ENCODE measurements at places on chromosomes 2 and 18.

GRCh38 chr2:126781806-126782205 is 116.9 kb upstream of the TEX51 start:
- no peak for DNase-seq

GRCh38 chr18:62781893-62782292 is 66.6 kb downstream of the PHLPP1 start:
- no peak for DNase-seq

DNA sequence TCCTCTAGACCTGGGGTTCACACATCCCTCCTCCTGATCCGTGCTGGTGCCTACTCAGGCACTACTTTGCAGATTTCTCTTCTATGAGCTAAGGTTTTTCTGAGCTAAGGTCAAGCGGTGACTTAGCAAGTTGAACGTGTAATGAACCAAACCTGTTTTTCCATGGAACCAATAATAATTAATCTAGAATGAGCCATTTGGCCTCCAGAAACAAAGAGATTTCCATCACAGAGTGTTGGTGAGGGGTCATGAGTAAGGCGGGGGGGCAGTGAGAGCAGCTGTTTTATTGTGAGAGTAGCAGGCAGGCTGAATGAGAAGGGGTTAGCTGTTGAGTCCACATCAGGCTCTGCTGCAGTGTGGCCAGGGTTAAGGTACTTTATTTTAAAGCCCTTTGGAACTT is 112.0 kb upstream of the FOSL2 start:
- DNase-seq: no peak

DNA sequence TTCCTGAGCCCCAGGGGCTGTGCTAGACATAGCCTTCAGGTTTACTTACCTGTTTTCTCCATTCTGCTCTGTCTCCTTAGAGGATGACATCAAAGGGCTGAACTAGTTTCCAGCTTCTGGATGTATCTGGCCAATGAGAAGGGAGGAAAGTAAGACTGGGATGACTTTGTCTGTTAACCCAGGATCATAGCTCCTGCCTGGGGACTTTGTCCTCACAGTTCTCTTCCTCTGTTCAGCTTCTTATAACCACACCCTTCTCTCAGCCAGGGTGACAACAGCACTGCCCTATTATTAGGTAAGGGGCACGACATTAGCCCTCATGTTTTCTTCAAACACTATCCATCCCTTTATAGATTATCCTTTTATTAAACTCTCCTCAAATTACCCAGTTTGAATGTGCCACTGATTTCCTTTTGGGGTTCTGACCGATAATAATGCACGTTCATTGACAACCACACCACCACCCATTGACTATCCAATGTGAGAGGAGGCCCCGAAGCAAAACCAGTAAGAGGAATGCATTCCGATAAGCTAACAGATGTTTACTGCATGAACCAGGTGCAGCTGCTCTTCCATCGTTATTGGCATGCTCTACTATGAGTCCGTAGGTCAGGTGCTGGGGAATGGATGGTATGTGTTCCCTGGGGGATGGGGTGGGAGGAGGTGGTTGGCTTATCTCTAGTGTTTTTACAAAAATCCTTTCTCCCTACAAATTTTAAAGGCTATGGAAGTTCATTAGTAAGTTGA is 23.5 kb downstream of the TSN start:
- DNase-seq: no peak

- no peak for DNase-seq
Measured at GRCh38 chr18:74963820-74964446, 245.0 kb downstream of the PTGR3 start.

DNA sequence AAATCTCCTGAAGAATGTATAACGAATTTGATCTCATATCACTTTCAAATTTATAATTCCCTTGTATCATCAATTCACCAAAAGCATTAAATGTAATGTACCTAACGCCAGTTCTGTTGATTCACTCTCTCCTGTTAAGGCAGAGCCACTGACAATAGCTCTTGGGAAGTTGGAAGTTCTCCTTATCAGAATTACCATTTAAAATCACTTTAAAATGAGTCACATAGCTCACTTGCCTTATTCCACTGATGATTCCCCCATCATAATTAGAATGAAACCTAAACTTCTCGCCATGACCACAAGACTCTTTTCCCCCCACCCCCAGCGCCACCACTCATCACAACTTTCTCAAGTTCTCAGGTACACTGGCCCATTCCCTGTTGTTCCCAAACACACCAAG is 117.1 kb downstream of the PID1 start:
- no peak for DNase-seq

DNA sequence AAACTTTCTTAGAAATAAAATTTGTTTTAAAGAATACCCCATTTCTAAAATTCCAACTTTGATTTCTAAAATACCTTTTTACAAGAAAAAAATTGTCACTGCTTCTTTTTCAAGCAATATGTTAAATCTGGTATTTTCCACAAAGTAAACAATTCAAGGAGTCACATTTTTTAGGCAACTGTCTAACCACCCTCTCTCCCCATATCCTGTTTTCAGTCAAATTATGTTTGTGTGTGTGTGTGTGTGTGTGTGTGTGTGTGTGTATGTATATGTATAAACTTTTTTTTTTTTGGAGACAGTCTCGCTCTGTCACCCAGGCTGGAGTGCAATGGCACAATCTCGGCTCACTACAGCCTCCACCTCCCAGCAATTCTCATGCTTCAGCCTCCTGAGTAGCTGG is 59.3 kb downstream of the ADNP2 start:
- no peak for DNase-seq

DNA sequence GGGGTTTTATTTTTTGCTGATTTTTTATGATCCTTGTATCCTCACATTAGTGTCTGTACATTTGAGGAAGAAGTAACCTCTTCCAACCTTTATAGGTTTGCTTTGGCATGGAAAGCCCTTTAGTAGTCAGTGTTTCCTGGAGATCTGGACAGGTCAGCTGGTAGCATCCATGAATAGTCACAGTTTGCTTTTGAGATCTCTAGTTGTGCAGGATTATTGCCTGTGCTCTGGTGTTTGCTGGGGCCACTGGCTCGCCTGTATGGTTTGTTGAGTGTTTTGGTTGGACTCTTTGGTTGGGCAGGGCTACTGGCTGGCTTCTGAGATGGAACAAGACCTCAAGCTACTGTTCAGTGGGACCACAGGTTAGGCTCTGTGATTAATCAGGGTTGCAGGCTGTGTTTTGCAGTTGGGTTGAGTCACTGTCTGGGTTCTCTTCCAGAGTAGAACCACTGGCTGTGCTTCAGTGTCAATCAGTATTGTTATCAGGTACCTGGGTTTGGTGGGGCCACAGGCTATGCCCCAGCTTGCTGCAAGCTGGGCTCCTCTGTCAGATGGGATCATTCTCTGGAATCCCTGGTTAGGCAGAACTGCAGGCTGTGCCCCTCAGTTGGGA is 20.0 kb downstream of the SP140L start:
- DNase-seq: no peak

- no peak for DNase-seq
Measured at GRCh38 chr2:28148566-28148965, 244.1 kb upstream of the FOSL2 start.

GRCh38 chr18:47342566-47342965 is 91.1 kb upstream of the SKOR2 start:
- no peak for DNase-seq

DNA sequence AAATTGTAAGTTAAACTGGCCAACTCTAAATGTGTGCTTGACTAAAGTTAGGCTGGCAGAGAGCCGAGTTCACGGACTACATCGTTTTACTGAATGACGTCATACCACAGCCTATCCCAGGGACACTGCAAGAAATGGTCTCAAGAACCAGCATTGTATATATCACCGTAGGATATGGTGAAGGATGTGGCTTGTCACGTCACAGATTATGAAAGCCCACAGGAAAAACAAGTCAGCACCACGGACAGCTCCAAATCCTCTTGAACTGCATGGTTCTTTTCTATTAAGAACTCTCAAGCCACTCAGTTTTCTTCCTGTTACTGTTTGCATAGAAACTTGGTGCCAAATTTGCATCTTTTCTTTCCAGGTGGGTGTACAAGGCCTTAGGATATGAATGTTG is 85.1 kb upstream of the ACAA2 start:
- peak; percentile 58 for DNase-seq

DNA sequence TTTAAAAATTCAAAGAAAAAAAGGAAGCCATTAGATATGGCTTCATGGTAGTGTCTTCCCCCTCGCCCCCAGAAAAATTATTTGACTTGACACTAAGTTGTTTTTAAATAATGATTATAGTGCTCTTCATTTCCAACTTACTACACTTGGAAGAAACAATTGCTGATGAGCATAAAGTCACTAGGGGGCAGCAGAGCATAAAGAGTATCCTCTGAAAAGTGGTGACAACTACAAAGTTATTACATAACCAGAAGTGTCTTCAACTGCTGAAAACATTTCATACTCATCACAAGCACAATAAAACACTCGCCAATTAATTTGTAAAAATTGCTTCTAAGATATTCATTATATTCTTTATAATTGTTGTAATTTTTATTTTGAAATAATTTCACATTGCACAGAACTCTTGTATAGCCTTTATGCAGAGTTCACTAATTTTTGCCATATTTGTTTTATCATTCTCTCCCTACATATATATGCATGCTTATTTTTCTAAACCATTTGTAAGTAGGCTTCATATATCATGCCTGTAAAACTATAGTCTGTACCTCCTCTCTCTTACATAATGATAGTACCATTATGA is 54.9 kb downstream of the EXOC6B start:
- DNase-seq: peak; percentile 41

DNA sequence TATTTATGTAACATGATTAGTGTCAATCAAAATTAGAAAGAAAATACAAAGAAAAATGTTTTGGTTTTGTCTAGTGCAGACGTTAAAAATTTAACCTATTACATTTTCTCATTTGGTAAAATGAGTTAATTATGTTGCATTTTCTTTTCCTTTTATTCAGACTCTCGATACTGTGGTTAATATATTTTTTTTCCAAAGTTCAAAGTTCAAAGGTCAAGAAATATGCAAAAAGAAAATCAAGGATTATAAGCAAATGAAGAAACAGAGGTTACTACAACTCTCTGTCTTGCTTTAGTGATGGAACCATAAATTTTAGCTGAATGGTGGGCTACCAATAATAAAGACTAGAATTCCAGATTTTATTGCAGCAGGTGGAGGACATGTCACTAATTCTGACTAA is 133.3 kb upstream of the TFPI start:
- DNase-seq: no peak

GRCh38 chr2:241862093-241862492 is 3.4 kb upstream of the PDCD1 start:
- no peak for DNase-seq

- no peak for DNase-seq
Measured at GRCh38 chr2:233862261-233862768, 5.9 kb downstream of the MSL3B start.

- peak; percentile 96 for DNase-seq
Measured at GRCh38 chr2:241701399-241702154, at the start of gene ING5. Gene ING5 (plus strand): TSS chr2:241702039. CDS start chr2:241702066, 27 bp downstream.

- no peak for DNase-seq
Measured at GRCh38 chr2:10716581-10716980, 4.8 kb upstream of the ATP6V1C2 start.

GRCh38 chr18:9048808-9049494 is 53.5 kb upstream of the NDUFV2 start:
- DNase-seq: no peak

DNA sequence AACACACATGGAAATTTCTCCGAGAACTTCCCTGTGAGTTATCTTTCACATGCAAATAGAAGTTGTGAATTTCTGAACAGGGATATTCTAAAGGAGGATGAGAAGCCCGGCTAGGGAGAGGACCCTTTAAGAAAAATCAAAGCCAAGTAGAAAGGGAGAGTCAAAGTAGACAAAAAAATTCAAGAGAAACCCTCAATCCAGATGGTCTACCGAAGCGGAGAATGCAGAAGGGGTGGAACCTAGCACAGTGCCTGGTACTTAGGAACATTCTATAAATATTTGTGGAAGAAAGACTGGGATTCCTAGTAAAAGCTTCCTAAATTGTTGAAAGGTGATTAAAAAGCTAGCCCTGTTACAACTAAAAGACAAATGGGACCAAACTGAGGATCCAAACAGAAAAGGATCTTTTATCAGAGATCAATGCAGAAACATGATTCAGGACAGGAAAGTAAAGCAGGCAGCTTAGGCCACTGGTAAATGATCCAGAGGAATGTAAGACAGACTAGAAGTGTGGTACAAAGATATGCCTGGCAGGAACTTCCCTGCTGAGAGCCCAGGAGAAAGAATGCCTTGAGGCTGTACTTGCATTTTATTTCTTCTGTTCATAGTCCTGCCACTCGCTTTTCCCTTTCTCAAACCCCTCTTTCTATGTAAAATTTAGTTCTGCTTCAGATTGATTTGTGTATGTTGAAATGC is 19.5 kb upstream of the GLS start:
- no peak for DNase-seq

DNA sequence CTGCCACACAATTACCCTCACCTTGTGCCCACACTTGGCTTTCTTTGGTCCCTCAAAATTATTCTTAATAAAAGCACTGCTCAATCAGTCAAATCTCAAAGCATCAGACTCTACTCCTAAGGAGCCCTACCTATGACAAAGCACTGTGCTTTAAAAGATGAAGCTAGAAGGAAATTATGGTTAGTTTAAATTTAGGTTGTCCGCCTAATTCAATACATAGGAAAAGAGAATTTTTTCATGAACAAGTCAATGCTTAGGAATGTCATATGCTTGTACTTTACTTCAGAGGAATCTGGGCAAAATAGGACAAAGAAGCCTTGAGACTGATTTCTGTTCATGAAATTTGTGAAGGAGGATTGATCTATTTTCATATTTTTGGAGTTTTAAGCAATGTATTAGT is 726.4 kb upstream of the CDH2 start:
- DNase-seq: no peak

DNA sequence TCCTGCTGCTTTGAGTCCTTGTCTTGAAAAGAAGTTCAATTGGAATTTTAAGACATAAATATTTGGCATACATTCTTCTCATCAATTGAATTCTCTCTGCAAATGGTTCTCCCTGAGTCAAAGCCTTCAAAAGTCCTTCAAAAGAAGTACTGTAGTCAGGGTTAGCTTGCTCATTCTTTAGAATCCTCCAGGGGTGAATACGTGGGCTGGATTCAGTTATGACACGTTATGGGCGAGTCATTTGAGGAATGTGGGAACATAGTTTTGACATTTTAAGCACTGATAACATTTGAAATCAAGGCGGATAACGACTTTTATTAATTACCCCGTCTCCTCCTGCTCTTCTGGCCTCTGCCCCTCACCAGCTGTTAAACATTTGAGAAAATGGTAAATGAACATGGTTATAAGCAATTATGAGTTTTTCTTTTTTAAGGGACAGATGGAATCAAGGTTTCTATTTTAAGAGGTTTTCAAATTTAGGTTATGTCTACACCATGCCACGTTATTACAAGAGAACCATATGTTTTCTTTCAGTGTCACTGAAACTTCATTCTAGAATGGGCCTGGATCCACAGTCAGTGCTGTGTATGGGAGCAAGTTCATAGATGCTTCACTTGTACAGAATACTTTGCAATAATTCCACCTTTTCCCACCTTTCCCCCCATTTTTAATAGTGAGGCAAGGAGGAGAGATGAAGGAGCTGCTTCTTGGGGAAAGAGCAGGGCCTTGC is 273.1 kb downstream of the TSN start:
- DNase-seq: no peak

DNA sequence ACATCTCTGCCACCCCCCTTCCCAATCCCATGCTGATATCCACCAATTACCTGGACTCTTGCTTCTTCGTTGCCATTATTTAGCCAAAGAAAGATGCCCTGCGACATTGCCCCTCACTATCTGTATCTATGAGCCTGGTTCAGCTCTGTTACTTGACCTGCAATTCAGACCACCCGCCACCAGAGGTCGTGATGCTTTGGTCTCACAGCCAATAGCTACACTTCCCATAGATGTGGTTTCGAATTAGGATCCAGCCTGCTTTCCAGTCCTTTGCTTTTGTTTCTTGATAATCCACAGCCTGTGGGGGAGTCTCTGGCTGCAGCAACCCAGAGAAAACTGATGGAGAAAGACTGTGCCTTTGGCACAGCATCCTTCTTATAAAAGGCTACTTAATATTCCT is 239.4 kb downstream of the KLHL29 start:
- no peak for DNase-seq

Measured in activated CD4-positive, alpha-beta T cell treated with anti-CD3 and anti-CD28 coated beads, Interleukin-2, amount 50 U/mL, for 1 hour (primary cell).